ENCODE measurements at places on chromosomes 6 and 20.
A peak's percentile ranks its signal among the peaks of the same experiment; 100 is the strongest.

DNA sequence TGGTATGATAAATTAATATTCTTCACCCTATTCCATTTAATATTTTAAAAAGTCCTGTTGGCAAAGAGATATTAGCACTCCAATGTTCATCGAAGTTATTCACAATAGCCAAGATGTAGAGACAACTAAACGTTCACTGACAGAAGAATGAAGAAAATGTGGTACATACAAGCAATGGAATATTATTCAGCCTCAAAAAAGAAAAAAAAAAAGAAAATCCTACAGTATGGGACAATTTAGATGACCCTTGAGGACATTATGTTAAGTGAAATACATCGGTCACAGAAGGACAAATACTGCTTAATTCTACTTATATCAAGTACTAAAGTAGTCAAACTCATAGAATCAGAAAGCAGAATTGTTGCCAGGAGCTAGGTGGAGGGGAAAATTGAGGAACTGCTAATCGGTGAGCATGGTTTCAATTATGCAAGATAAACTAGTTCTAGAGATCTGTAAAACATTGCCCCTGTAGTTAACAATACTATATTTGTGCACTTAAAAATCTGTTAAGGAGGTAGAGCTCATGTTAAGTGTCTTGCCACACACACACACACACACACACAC, 4.7 kb downstream of the GCLC start:
- DNase-seq, result no peak

DNA sequence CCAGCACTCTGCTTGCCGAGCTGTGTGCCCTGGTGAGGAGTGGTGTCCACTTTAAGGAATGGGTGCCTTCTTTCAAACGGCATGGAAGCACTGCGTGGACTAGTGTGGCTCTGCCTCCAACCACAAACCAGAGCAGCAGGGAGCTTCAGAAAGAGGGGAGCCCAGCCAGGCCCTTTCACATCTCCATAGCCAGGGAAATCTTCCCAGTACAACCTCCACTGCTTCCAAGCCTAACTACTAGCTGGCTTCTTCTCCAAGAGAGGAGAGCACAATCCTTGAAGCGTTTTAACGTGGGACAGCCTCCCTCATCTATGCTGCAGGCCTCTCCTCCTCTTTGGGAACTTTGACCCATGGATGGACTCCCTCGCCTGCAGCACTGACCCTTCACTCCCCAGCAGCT, 26.7 kb downstream of the TNXB start:
- no peak for DNase-seq

GRCh38 chr6:100300221-100300736, 164.4 kb downstream of the SIM1 start:
- DNase-seq, result peak; percentile 81

DNA sequence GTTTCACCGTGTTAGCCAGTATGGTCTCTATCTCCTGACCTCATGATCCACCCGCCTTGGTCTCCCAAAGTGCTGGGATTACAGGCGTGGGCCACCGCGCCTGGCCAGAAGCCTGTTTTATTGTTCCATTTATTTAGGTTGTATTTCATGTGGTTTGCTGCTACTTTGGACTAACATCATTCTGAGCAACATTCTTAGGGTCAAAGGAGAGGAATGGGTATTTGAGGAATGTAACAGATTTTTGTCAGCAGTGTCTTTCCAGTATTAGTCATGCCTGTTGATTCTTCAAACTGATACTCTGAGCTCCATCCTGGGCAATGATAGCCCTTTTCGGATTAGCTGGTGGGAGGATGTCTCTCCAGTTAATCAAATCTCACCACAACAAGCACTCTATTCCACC, 213.0 kb upstream of the CITED2 start:
- DNase-seq, result peak; percentile 81

- DNase-seq, result no peak
Observed at GRCh38 chr6:64815718-64816117, 891.3 kb downstream of the EYS start.

GRCh38 chr6:6546318-6547109, 42.0 kb upstream of the LY86 start:
- DNase-seq, result no peak

GRCh38 chr6:31048099-31048498, 37.8 kb downstream of the MUC22 start:
- DNase-seq, result no peak

DNA sequence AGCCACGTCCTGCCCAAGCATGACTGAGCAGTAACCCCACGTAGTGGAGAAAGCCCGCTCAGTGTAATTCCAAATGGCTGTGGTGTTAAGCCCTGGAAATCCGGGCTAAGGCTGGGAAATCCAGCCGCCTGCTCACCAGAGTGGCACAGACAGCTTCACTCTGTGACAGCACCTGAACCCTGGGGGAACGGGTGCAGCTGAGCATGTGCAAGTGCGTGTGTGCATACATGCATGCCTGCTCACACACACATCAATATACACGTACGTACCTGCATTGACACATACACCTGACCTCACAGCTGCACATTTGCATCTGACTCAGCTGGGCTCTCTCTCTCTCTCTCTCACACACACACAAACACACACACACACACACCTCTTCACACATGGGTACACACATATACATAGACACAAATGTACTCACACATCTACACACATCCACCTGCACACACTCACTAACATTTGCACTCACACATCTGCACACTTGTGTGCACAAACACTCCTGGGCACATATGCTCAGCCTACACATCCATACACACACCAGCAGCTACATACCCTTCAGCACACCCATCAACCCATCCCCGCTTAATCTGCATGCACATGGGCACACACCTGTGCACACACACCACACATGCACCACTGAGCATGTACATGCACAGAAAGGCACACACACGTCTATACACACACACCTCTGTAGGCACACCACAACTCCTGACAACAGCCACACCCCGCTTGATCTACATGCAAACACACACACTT, 114.1 kb downstream of the GRM4 start:
- no peak for DNase-seq

DNA sequence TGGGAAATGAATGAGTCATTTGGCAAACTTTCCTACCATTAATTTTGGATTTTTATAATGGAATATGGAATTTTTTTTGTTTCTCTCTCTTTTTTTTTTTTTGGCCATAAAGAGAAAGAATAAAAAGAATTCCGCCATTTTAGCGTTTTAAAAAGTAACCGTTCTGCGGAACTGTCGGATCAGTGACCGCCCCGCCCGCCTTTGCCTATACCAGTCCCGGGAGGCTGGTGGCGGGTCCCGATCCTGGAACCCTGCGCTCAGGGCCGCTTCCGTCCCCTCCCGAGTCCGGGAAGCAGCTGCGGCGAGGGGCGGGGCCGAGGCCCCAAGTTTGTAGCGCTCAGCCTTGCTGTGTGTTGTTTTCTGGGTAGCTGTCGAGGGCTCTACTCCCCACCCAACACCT, 609 bp downstream of the L3MBTL1 start:
- no peak for DNase-seq

GRCh38 chr6:135842618-135843392, 8.7 kb upstream of the PDE7B start:
- no peak for DNase-seq

DNA sequence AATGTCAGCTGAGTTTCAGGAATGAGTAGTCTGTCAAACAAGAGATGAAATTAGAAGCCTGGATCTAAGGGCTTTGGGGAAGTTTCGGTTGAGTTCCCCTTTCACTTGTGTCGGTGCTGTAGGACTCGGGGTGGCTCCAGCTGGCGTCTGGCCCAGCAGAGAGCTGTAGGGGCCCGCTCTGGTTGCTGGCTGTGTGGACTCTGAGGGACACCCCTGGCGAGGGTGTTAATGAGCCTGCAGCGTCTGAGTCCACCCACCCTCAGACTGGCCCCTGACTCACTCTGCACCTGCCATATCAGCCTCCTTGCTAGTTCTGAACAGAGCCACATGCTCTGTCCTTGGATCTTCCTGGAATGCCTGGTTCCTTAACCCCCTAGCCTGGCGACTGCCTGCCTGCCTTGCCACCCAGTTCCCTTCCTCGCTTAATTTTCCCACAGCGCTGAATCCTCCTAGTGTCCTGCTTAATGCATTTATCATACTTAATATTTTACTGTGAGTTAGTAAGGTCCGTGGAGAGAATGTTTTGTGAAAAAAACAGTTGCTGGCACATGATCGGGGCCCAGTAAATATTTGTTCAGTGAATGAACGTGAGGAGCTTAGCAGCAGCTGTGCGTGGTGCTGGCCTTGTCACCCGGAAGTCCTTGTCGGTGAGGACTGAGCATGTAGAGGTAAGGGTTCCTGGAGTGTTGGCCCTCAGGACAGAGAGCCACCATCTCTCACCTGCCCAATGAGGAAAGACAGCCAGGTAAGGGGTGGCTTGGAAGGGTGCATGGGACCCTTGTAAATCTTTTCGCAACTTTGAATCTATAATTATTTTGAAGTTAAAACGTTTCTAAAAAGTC, 1.6 kb downstream of the DNAJC5 start:
- no peak for DNase-seq

DNA sequence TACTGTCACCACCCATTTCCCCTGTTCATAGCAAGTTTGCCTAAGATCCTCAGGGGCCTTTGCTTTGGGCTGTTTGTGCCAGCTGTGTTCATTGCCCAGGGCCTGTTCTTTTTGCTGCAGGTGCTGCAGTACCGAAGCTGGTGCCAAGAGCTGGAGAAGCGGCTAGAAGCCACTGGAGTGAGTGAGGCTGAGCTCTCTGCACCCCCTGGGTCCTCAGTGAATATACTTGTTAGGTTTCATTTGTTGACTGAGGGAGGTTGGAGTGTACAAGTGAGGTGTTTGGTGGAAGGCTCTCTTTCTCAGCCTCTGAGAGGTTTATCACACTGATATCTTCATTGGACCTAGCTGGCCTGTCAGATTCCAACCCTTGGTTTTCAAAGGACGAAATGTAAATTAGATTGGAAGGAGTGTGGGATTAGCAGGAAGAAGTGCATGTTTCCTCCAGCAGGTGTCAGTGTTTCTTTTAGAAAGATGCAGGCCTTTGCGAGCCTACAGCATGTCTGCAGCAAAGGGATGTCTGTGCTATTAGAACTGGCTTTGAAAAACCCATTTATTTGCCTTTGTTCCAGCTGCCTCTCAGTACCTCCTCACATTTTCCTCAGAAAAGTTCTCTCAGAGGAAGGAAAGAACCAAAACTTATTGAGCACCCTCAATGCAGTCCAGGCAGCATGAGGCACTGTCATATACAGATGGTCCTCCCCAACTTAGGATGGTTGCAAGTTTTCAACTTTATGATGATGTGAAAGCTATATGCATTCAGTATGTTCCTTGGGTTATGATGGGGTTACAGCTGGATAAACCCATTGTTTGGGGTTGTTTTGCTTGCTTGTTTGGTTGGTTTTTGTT, 8.3 kb downstream of the CEP250 start:
- DNase-seq, result peak; percentile 67

DNA sequence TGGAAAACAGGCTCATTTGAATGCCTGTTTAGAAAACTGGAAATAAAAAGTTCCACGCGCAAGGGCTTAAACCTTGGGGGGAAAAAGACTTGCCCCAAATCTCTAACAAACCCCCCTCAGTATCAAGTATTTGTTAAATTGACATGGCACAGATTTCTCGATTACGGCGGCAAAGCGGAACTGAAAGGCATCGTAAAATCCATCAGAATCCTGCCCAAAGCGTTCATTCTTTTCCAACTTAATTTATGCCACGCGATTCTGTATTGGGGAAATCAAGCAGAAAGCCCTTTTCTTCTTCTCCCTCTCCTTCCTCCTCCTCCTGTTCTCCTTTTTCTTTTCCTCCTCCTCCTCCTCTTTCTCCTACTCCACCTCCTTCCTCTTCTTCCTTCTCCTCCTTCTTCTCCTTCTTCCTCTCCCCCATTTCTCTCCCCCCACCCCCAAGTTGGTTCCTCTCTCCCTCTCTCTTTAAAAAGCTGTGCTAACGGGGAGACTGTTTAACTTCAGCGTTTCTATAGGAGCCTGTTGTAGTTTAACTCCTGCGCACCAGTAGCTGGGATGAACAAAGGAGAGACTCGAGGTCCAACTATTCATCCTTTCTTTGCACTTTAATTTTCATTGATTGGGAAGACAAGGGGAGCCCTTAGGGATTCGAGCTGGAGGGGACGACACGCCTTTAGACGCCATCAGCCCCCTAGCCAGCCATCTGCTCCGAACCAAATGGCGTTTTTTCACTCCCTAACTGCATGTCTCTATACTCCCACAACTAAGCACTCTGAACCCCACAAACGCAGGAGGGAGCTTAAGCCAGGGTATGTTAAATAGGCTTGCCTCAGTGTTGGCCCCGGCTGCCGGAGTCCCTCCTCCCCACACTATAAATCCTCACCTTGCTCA, 2.7 kb upstream of the DLL1 start:
- no peak for DNase-seq

DNA sequence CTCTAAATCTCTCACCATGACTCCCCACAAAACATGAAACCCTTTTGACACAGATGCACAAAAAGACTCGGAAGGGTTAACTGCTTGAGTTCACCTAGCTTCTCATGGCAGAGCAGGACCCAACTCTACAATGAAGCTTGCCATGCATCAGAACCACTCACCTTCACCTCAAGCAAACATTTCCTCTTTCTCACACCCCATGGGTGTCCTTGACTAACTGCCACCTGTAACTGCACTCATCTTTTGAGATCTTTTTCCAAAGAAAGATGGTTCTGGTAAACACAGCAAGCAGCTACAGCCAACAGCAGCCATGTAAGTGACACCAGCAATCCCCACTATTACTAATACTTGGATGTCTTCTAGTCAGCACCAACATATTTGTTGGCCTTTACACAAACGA, 76.5 kb downstream of the EFHC1 start:
- no peak for DNase-seq

DNA sequence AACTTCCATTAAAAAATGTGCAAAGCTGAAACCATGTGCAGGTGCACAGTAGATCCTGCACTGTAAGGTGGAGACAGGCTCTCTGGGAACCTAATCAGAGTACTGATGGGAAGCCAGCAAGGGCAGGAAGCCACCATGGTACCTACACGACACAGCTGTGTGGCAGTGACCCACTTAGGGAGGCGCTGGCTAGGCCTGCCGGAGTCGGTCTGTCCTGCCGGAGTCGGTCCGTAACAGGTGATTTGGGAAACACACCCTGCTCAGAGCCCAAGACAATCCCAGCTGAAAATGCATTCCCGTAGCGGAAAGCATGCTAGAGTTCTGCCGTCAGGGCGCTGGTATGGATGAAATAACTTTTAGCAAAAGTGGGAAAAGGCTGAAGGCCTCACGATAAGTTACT, 17.2 kb downstream of the TXNDC5 start:
- no peak for DNase-seq
